Ecto neural progenitor cell (in vitro differentiated cells): ENCODE measurements at places on chromosomes 2 and 18.

- no peak for DNase-seq
These were observed 109.5 kb downstream of the CDC42EP3 start for GRCh38 chr2:37561615-37562569.

DNA sequence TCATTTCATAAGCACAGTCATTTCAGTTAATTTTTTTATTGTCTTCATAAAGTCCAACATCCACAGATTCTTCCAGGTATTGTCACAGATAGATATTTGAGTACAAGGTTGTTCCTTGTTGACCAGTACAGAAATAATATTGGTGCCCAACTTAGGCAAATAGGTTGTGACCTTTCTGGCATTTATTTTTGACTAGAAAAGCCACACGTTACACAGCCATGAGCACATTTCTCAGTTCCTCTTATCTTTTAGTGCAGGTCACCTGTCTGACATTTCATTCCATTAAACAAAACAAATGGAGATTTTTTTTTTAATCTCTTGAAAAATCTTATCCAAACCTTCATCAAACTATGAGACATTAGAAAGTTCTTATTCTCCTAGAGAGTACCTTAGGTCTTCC lies 428.8 kb downstream of the ZNF521 start:
- no peak for DNase-seq

GRCh38 chr2:19435815-19436214 lies 77.4 kb upstream of the OSR1 start:
- no peak for DNase-seq

DNA sequence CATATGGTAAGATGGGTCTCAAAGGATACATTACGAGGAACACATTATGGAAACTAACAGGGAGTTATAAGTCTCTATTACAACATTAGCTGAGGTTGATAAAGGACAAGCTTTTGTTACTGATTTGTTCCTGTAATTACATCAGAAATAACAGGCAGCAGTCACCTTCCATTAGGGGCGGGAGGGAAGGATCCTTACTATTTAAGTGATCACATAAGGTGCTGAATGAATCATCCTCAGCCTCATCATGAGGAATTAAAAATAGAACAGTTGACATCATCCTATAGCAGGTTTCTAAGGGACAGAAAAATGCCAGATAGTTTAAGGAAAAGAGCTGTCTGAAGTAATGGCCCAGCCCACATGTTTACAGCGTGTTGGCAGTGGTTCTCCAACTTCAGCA lies 86.9 kb upstream of the MGAT5 start:
- no peak for DNase-seq

- peak; percentile 49 for DNase-seq
These were observed 30.7 kb upstream of the KLHL14 start for GRCh38 chr18:32803568-32803967.

DNA sequence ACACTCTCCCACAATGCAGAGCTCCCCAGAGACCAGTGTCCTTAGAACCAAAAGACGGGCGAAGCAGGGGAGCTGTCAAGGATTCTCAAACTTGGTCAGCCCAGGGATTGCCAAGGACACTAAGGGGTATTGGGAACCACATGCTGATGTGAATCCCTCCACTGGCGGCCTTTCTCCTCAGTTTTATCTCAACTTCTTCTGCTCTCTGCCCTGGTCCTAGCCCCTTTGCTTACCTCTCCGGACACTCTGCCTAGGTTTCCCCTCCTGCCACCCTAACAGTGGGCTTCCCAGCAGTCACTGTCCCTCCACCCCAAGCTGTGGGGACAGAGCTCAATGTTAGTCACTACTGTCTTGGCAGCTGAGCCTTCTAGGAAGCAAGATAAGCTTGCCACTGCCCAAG lies 61.1 kb downstream of the POLR1A start:
- DNase-seq = no peak

GRCh38 chr2:19127616-19128015 lies 230.8 kb downstream of the OSR1 start:
- no peak for DNase-seq

GRCh38 chr2:36587101-36587500 lies 10.9 kb downstream of the FEZ2 start:
- DNase-seq = no peak

DNA sequence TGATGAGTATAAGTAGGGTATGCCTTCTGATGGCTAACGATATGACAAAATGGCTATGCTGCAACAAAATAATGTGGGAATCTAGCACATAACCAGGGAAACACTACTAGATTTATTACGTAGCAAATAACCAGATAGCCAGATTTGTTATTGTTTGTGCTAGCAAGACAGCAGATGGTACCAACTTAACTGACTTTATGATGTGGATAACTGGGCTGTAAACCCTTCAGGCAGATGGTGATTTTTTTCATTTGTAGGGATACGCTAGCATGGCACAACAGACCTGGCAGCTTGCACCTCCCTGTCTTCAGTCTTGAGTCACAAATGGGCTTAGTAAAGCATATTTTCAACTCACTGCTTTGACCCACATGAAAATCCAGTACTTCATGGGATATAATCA lies 48.7 kb downstream of the PRELID3A start:
- DNase-seq = no peak

- no peak for DNase-seq
These were observed 13.1 kb upstream of the LRATD1 start for GRCh38 chr2:14619441-14619840.

GRCh38 chr2:206993964-206994363 lies 54.6 kb downstream of the CPO start:
- DNase-seq = no peak

DNA sequence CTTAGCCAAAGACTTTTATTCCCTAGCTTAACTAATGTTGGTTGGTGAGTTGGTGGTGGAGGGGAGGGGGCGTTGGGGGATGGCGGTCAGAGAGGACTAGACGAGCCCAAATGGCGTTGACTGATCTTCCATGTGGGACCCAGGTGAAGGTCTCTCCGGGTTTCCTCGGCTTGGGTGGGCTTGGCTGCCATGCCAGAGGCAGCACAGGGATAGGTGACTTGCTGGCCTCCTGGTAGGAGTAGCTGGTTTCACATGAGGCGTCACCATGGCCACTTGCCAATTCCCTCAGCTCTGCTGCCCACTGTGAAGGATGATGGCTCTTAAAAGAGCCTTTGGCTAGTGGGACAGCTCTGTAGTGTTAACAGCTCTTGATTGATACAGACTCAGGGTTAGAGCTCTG lies 1337.0 kb upstream of the FAM98A start:
- DNase-seq = no peak
